ENCODE measurements at places on chromosomes 11 and 22. TPM values are rescaled to one million over a fixed set of nuclear protein-coding genes. Genes with fewer than 3 reads are reported as not detected.
A peak's percentile ranks its signal among the peaks of the same experiment; 100 is the strongest.

Gene CSKMT
- 4.3 TPM for total RNA-seq

Gene MMP1
- not detected for total RNA-seq

Gene POU2AF2
- not detected for total RNA-seq

Gene MMP8
- not detected for total RNA-seq

Gene KLHL35
- total RNA-seq: 1.5 TPM

Gene GNAZ
- total RNA-seq: 31.3 TPM

Gene LYVE1
- 0.51 TPM for total RNA-seq

Gene OR2D2
- total RNA-seq: not detected

Gene KCNQ1
- 0.99 TPM for total RNA-seq

Gene CARD18
- total RNA-seq: not detected

Gene CARD10
- 1.5 TPM for total RNA-seq

Gene SORL1
- 45.6 TPM for total RNA-seq

Gene HTR3B
- total RNA-seq: not detected

Gene ATXN10
- total RNA-seq: 168 TPM

Gene PTPRJ
- total RNA-seq: 28.0 TPM

DNA sequence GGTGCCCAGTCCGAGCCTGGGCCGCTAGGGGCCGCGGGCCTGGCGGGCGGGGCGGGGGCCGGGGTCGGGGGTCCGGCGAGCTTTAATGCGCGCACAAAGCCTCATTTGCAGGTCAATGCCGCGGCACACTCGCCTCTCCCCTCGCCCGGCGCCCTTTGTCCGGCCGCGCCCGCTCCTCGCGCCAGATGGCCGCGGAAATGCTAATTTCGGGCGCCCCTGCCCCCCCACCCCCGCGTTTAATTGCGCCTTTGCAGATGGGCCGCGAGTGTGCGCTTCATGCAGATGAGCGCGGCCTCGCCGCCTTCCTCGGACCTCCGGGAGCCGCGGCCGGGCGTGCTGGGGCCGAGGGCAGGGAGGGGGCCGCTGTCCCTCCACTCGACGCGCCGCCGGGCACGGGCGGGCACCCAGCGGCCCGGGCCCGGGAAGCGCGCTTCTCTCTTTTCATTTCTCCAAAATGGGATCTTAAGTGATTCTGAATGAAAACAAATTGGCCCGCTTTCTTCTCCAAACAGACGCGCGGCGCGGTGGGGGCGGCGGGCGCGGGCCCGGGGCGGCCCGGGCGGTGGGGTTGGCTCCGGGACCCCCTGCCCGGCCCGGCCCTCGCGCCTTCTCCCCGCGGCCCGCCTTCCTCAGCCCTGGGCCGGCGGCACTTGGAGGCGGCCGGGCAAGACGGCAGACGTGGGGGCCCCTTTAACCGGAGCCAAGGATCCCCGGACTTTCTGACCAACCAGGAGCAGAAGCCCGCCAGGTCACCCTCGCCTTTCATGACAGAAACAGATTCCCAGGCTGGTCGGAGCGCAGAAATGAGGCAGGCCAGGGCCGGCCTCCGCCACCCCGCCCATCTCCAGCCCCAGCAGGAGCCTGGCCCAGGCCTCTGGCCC, 22.9 kb downstream of the CDKN1C start:
- peak; percentile 88 for DNase-seq
- peak overlapping the region; percentile 43 for H3K4me3 ChIP-seq
- H3K4me1 ChIP-seq: peaks cover 20% of the 10 kb centered on the region
- peaks cover 60% of the 10 kb centered on the region for H3K27me3 ChIP-seq

GRCh38 chr11:64121663-64122410, 44.1 kb downstream of the MACROD1 start:
- no peak overlapping the region for H3K27ac ChIP-seq
- no peak overlapping the region for H3K4me3 ChIP-seq
- no peaks in the 10 kb centered on the region for H3K36me3 ChIP-seq
- peaks cover 45% of the 10 kb centered on the region for H3K4me1 ChIP-seq
- no peaks in the 10 kb centered on the region for H3K27me3 ChIP-seq

- H3K27ac ChIP-seq: no peak overlapping the region
- no peaks in the 10 kb centered on the region for H3K36me3 ChIP-seq
- no peak for DNase-seq
- no peak overlapping the region for H3K4me3 ChIP-seq
- no peaks in the 10 kb centered on the region for H3K27me3 ChIP-seq
Observed at GRCh38 chr11:937841-938261, 12.2 kb downstream of the AP2A2 start.

- no peak overlapping the region for H3K4me3 ChIP-seq
- DNase-seq: no peak
- H3K36me3 ChIP-seq: no peaks in the 10 kb centered on the region
- H3K27me3 ChIP-seq: no peaks in the 10 kb centered on the region
- H3K4me1 ChIP-seq: peaks cover 22% of the 10 kb centered on the region
Observed at GRCh38 chr11:46944356-46945075, 8.0 kb downstream of the CSTPP1 start.

GRCh38 chr11:116537709-116538108, 235.1 kb downstream of the BUD13 start:
- H3K4me1 ChIP-seq: peaks cover 21% of the 10 kb centered on the region
- H3K36me3 ChIP-seq: no peaks in the 10 kb centered on the region
- no peak overlapping the region for H3K4me3 ChIP-seq
- no peaks in the 10 kb centered on the region for H3K27me3 ChIP-seq

DNA sequence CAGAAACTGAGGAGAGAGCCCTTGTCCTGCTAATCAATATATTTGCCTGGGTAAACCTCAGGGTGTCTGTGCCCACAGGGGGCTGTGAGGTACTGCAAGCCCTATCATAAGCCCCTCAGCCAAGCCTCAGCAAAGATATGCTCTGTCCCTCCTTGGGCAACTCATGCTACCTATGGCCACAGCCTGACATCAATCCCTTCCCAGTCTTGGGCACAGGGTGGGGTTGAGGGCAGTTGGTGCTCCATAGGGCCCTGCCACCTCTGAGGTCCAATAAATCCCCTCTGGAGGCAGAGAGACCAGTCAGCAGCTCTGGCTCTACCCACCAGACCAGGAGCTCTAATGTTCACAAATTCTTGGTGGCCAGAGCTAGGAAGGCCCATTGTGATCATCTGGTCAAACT, 23.8 kb downstream of the TPBGL start:
- H3K4me1 ChIP-seq: no peaks in the 10 kb centered on the region
- no peak overlapping the region for H3K27ac ChIP-seq
- H3K27me3 ChIP-seq: no peaks in the 10 kb centered on the region
- no peaks in the 10 kb centered on the region for H3K36me3 ChIP-seq

DNA sequence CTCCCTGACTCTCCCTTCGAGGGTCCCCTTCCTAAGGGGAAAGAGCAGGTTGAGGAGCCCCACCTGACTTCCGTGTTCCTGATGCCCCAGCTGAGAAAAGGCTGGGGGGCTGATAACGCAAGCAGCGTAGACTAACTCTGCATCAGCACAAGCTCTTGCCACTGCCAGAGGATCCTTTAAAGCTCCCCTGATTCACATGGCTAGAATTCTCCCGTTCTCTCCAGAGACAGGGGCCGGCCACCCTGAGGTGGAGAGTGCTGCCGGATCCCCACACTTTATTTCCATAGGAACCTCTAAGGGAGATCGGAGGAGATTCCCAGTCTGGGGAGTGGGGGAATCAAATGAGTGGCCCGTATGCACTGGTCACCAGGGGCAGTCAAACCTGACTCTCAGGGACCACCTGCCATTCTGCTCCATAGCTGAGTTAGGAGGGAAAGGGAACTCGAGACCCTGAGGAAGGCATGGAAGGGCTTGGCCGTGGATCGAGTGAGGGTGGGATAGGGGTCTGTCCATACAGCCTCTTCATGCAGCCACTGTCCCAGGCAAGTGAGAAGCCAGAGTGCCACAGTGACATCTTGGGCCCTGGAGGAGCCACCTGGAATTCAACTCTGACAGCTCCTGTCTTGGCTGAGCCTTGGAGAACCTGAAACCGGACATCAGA, 1.4 kb upstream of the VSIG10L2 start:
- peaks cover 8% of the 10 kb centered on the region for H3K4me1 ChIP-seq
- H3K36me3 ChIP-seq: no peaks in the 10 kb centered on the region
- no peak overlapping the region for H3K4me3 ChIP-seq
- DNase-seq: no peak

DNA sequence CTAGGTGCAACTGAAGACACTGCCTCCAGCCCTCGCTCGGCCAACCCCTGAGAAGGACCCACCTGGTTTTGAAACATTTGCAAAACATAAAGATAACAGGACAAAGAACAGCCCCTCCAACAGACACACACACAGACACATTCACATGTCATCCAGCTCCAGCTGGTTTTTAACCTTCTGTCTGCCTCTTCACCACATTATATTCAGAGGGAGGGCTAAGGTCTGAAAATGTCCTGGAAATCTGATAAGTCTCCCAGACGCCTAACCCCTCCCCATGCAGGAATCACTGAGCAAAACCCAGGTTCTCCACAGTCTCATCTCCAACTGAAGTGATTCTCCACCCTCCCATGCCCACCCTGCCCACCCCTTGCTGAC, 29.4 kb downstream of the PACSIN2 start:
- DNase-seq: no peak
- no peak overlapping the region for H3K27ac ChIP-seq
- H3K4me3 ChIP-seq: no peak overlapping the region
- H3K27me3 ChIP-seq: no peaks in the 10 kb centered on the region

GRCh38 chr22:37206841-37207821, 5.1 kb downstream of the SSTR3 start:
- peaks cover 14% of the 10 kb centered on the region for H3K4me1 ChIP-seq
- no peak overlapping the region for H3K27ac ChIP-seq
- H3K36me3 ChIP-seq: no peaks in the 10 kb centered on the region
- no peaks in the 10 kb centered on the region for H3K27me3 ChIP-seq

- H3K27me3 ChIP-seq: peaks cover 3% of the 10 kb centered on the region
- H3K36me3 ChIP-seq: no peaks in the 10 kb centered on the region
- H3K4me1 ChIP-seq: no peaks in the 10 kb centered on the region
- H3K27ac ChIP-seq: no peak overlapping the region
- no peak overlapping the region for H3K4me3 ChIP-seq
Observed at GRCh38 chr11:1120532-1121330, 37.0 kb upstream of the MUC5AC start.

GRCh38 chr11:30245621-30246020, 14.8 kb downstream of the FSHB start:
- H3K27me3 ChIP-seq: no peaks in the 10 kb centered on the region
- H3K4me1 ChIP-seq: no peaks in the 10 kb centered on the region
- DNase-seq: no peak
- H3K36me3 ChIP-seq: no peaks in the 10 kb centered on the region
- no peak overlapping the region for H3K27ac ChIP-seq

DNA sequence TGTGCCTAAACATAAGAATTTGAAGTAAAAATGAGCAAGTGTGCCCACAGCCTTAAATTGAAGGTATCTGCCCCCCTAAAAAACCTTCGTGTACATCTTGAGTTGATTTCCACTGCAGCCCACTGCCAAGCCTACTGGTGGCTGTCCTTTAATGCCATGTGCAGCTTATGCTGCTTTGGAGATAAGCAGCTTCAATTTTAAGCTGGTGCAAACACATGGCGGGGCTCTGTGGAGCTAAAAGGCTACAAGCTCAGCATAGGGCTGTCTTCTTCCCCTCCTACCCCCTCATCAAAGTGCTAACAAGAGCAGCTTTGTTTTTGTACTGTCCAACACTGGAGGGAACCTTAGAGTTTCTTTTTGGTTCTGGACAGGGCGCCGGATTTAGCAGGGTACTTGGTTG, 128.5 kb upstream of the LMO1 start:
- no peak for DNase-seq
- no peaks in the 10 kb centered on the region for H3K36me3 ChIP-seq
- H3K27ac ChIP-seq: no peak overlapping the region
- peaks cover 16% of the 10 kb centered on the region for H3K4me1 ChIP-seq
- H3K4me3 ChIP-seq: no peak overlapping the region
